Stimulated activated CD8-positive, alpha-beta memory T cell treated with anti-CD3 and anti-CD28 coated beads, Interleukin-7, amount 100 ng/mL, for 24 hours (primary cell): ENCODE measurements at places on chromosomes 13 and 19.

DNA sequence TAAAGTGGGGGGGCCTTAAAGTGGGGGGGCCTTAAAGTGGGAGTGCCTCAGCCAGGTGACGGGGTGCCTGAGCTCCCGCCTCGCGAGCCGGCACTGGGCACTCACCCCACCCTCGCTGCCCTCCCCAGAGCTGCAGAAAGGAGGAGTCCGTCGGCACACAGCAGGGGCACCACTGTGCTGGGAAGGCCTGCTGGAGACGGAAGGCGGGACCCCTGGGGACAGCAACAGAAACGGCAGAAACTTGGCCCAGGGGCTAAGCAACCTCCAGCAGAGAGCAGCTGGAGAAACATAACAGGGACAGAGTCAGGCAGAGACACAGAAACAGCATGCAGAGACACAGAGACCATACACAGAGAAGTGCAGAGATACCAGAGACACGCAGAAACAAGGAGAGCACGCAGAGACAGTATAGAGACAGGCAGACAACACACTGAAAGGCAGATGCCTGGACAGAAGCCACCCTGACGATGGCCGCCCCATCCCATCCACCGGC, 7.9 kb downstream of the CFD start:
- DNase-seq, result no peak

DNA sequence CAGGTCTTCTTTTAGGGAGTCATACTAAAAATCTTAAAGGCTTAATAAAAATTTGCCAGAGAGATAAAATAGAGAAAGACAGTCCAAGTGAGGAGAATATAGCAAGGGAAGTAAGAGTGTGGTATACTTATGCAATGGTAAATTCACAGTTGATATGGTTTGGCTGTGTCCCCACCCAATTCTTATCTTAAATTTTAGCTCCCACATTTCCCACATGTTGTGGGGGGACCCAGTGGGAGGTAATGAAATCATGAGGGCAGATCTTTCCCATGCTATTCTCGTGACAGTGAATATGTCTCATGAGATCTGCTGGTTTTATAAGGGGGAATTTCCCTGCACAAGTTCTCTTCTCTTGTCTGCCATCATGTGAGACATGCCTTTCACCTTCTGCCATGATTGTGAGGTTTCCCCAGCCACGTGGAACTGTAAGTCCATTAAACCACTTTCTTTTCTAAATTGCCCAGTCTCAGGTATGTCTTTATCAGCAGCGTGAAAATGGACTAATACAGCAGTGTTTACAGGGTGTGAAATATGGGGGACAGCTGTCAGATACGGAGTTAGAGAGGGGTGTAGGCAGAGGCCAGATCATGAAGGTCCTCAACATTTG, 115.4 kb downstream of the UGGT2 start:
- no peak for DNase-seq

DNA sequence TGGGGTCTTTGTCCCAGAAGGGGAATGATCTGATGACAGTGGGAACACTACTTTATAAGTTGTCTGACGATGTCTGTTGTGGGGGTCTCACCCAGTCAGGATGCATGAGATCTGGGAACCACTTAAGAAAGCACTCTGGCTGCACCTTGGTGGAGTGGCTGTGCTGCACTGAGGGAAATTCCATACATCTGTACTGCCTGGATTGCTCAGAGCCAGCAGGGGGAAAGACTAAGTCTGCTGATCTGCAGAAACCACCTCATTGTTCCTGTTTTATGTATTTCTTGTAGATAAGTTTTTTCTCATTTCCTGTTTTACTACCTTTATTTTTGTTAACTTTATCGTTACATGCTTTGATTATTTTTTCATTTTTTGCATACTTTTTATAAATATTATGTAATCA, 27.3 kb downstream of the ZNF430 start:
- DNase-seq, result no peak

GRCh38 chr13:20960663-20961309, 58.2 kb upstream of the XPO4 start:
- no peak for DNase-seq

DNA sequence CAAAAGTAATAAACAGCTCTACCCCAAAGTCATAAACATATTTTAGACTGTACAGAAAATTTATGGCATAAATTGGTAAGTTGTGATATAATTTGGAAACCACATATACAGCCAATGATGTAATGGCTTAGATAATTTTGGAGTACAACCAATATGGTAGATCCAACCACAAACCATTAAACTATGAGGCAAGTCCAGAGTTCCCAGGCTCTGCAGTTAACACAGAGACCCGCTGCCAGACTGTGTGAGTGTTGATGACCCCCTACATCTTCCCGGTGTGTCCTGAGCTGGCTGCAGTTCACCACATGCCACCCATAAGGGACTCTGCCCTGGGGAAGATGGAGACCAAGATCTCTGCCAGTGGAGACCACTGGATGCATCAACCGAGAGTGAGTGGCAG, 9.9 kb upstream of the SERPINE3 start:
- DNase-seq, result no peak

DNA sequence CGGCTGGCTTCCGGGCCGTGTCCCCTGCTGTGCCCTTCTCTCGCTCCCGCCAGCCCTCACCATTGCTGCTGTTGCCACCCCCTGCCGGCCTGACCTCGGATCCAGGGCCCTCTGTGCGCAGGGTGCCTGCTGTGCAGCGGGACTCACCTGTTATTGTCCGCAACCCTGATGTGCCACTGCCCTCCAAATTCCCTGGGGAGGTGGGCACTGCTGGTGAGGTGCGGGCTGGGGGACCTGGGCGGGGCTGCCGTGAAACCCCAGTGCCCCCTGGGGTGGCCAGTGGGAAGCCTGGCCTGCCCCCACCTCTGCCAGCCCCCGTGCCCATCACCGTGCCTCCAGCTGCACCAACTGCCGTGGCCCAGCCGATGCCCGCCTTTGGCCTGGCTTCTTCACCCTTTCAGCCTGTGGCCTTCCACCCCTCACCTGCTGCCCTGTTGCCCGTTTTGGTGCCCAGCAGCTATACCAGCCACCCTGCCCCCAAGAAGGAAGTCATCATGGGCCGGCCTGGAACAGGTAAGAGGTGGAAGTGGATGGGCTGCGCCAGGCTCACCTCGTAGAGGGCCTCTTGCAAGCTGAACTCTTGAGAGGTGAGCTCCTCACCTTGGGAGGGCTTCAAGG, 5.1 kb downstream of the CIC start:
- no peak for DNase-seq

GRCh38 chr19:49042177-49042576, 1.5 kb upstream of the CGB5 start:
- no peak for DNase-seq

- DNase-seq, result no peak
These were observed 320.1 kb downstream of the MTUS2 start for GRCh38 chr13:29140277-29140676.

DNA sequence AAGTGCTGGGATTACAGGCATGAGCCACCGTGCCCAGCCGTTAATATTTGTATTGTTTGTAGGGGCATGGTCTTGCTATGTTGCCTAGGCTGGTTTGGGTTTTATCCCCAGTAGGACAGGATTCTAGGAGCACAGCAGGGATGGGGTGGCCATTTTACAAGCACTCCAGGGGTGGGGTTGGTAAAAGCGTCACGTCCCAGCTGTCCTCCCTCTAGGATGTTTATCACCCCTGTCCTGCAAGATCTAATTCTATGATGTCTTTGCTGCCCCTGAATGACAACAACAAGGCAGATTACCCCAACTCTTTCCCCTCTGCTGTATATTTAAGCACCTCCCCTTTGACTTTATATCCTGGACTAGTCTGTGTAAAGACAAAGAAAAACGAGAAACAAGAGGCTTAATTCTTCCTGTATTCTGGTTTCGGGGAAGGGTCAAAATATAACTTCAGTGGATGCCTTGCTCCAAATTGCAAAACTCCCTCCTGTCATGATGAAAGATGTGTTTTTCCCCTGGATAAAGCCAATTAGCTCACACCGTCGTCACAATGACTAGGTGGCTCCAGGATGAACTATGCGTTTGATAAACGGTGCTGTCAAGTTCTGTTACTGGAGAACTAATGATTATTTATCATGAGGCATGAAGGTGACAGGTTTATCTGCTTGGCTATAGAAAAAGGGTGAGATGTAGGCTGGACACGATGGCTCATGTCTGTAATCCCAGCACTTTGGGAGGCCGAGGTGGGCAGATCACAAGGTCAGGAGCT, 27.8 kb upstream of the OR1M1 start:
- DNase-seq, result no peak

- DNase-seq, result no peak
These were observed 4.3 kb downstream of the SOX1 start for GRCh38 chr13:112071102-112071722.

GRCh38 chr19:14495672-14496028, 277 bp downstream of the GIPC1 start:
- no peak for DNase-seq

GRCh38 chr19:18477974-18478373, 40.0 kb upstream of the ISYNA1 start:
- DNase-seq, result no peak

- DNase-seq, result no peak
These were observed 3.7 kb upstream of the ZNF444 start for GRCh38 chr19:56137405-56137804.

DNA sequence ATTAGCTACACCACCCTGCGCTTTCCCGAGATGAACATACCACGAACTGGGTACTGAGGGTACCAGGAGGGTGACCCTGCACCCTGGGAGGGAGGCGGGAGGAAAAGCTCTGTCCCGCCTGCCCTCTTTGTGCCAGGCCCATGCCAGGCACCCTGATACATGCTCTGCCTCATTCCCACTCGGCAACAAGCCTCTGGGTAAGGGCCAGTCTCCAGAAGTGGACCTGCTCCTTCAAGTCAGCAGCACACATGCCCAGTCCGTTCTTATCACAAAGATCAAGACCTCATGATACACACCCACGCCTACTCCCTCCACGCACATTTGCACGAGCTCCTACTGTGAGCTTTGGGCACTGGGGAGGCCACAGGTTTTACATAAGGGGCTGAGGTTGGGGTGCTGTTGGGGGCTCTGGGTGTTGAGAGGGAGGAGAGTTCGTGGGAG, 2.0 kb upstream of the FFAR1 start:
- no peak for DNase-seq

GRCh38 chr19:13074378-13074777, 28.3 kb downstream of the LYL1 start:
- no peak for DNase-seq

DNA sequence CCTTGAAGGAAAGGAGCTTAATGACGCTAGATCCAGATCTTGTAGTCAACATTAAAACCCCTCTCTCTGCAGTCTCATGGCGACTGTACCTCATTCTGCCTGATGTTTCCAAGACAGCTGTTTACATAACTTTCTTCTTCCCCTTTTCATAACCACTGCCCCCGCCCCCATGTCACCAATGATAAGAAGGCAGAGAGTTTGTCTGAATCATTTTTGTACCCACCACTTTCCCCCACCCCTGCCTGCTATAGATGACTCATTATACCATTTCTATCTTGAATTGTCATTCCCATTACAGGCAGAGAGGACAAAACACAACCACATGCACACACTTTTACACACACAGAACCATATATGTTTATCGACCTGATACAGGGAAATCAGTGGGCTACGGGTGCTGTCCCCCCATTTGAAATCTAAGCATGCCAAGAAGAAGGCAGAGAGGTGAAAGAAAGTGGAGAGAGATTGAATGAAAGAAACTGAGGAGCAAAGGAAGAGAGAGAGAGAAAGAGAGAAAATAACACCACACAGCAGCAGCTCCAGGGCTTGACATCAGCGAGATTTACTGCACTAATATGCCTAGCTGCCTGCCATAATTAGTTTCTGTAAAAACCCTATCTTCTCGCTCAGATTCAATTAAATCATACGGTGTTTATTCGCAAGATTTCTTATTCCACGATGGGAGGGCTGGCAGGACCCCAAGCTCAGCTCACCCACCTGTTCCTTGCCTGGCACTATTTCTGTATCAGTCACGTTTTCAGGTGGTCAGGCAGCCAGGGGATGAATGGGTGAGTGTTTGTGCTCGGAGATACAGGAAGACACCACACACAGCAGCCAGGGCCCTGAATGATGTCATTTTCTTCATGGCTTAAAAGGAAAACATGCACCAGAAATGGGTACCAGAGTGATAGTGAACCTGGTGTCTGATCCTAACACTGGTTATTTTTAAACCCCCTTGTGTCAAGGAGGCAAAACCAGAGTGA, 114.3 kb upstream of the SERP2 start:
- DNase-seq, result peak; percentile 53

GRCh38 chr19:47240996-47241918, 10.3 kb upstream of the BBC3 start:
- peak; percentile 64 for DNase-seq

GRCh38 chr19:3071768-3072167, 9.5 kb upstream of the TLE5 start:
- no peak for DNase-seq

DNA sequence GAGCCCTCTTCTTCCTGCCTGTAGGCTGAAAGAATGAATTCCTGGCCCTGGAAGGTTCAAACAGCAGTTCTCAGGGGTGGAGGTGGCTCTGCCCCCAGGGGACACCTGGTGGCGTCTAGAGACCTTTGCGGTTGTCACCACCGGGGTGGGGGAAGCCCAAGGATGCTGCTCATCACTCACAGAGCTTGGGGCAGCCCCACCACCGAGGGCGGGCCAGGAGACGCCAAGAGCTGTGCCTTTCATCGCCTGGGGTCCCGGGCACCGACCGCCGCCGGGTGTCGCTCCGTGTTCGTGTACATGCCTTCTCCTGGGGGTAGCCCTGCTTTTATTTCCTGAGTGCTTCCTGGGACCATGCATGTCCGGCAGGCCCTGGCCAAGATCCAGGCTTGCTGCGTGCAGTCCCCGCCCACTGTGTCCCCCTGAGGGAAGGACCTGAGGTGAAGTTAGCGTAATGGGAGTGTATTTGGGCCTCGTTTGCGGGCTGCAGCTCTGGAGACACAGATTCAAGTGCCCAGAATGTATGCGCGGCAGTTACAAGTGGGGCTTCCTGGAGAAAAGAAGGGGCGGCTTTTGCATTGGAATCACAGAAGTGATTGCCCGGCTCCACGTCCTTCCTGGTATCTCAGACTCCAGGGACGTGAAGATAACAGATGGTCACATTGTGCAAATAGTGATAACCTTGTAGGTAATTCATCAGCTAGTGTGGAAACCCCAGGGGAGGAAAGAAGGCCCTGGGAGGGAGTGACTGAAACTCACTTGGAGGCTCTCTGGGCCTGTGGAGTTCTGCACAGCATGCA, 7.8 kb downstream of the DOT1L start:
- peak; percentile 61 for DNase-seq

GRCh38 chr19:3620145-3620816, 6.3 kb downstream of the CACTIN start:
- no peak for DNase-seq

DNA sequence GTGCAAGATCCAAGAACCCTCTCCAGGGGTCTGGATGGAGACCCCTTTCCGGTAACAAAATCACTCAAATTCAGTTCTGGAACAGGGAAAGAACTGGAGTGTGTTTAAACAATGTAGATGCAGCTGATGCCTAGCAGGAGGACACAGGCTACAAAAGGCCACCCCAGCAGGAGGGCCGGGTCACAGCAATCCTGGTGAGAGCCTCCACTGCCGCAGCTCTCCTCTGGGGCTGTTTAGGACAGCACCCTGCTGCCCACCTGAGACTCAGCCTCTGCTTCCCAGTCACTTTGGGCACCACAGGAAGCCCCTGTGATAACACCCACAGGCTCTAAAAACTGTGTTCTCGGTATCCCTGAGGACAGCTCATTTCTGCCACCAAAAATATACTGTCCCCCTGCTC, 318.7 kb upstream of the NBEA start:
- no peak for DNase-seq
